ENCODE measurements at places on chromosomes 4 and X.

DNA sequence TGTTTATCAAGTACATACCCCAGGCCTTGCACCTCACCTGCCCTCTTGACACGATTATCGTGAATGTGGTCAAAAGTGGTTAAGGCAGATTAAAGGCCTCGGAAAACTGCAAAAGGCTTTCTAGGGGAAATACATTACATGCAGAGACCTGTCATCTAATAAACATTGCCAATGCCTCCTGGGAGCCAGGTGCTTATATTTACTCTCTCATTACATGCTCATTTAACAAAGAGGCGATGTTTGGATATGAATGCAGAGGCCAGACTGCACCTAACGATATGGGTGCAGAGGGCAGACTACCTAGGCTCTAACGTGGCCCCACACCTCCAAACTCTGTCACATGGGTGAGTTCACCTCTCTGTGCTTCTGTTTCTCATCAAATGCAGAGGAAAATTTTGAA is 14.5 kb downstream of the CRMP1 start:
- DNase-seq = no peak

- DNase-seq = no peak
These were observed 33.6 kb upstream of the GTPBP6 start for GRCh38 chrX:352181-352580.

DNA sequence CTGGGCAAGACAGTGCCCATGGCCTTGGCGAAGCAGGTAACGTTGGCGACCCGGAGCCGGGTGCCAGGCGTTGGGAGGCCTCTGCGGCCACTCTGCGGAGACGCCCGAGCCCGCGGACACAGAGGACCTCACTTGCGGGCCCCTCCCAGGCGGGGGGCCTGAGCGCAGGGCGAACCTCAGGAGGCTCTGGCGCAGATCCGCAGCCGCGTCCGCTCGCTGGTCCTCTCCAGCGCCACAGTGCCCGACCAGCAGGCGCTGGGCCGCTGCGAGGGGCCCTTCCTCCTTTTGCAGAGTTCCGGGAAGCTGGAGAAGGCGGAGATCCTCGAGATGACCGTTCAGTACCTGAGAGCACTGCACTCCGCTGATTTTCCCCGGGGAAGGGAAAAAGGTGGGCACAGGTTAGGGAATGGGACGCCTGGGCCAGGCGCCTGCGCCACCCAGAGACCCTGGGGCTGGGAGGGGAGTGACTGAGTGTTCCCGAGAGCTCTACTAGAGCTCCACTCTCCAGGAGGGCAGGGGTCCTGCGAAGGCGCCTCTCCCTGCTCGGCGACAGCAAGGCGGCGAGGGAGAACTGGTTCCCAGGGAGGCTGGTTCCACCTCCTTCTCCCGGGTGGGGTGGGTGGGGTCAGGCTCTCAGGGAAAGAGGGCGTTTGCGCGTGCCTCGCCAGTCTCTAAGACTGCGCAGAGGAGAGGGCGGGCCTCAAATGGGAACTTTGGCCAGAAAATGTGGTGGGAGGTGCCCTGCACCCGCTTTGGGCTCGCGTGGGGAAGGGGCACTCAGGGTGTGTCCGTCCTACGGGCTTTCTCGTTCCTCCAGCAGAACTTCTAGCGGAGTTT is 1.4 kb downstream of the HELT start:
- no peak for DNase-seq

DNA sequence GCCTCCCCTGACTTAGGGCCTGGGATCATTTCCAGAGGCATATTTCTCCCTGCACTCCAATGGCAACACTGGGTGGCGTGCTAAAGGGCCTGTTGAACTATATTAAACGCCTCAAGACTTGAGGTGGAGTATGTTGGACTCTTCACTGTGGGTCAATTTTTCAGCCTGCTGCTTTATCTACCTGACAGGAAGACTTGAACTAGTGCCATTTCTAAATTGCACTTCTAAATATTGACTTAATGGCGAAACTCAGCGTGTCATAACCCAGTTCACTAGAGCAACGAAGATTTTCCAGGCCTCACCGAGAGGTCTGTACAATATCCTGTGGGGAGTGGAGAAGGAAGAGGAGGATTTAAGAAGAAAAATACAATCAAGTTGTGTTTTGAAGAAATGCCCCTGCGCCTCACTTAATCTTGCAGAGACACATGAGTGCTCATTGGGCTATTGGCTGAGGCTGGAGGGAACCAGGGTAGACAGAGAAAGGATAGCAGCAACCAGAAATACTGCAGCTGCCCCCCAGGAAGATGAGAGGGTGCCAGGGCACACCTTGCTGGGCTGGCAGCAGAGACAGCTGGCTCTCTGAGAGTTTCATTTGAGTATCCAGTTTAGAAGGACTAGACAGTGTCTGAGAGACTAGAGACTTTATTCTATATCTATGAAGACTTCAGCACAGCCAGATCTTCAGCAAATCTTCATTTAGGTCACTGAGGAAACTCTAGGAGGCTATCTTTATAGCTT is 67.4 kb downstream of the ENPP6 start:
- DNase-seq = no peak

- no peak for DNase-seq
These were observed 84.9 kb upstream of the ATOH1 start for GRCh38 chr4:93743635-93744034.

Measured in left hindlimb (tissue), 1 donor.